ENCODE measurements at places on chromosomes 1 and 21.

- DNase-seq: no peak
These were observed 147.9 kb downstream of the LRRC40 start for GRCh38 chr1:70057500-70057899.

DNA sequence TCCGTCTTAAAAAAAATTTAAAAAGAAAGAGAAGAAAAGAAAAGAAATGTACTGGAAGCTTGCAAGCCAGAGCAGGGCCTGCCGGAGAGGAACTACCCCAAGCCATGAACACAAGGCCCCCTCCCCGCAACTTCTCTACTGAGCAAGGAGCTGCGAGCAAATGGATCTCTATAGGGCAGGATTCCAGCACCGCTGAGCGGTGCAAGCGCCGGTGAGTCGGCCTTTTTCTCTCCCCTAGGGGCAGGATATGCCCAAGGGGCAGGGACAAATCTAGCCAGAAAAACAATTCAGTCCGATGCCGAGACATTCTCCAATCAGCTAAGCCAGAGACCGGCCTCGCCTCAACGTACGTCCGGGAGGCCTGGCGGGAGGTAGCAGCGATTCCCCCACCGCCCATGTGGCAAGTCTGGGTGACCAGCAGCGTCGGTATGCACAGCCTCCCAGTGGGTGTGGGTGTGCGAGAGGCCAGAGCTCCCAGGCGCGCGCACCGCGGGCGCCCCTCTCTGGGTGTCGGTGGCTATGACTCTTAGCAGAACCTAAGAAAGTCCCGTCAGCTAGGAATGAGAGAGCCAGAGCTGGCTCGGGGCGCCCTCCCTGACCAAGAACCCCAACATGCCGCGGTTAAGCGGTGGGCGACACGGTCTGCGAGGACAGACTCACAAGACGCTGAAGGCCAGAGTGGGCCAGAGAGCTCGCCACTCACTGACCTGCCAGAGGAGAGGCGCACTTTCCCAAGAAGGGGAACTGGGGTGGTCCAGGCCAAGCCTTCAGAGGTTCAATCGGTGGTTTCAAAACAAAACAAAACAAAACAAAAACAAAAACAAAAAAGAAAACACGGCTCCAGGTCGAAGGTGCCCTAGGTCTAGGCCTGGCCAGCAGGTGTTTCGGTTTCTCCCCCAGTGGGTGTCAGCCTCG, 1.9 kb downstream of the CSMD2 start:
- DNase-seq: no peak

GRCh38 chr1:43434256-43434655, 19.5 kb downstream of the HYI start:
- DNase-seq: no peak

- DNase-seq: no peak
These were observed 129.0 kb upstream of the TMPRSS2 start for GRCh38 chr21:41636636-41637630.

- peak; percentile 9 for DNase-seq
These were observed 28.5 kb downstream of the PODN start for GRCh38 chr1:53090227-53091147.

DNA sequence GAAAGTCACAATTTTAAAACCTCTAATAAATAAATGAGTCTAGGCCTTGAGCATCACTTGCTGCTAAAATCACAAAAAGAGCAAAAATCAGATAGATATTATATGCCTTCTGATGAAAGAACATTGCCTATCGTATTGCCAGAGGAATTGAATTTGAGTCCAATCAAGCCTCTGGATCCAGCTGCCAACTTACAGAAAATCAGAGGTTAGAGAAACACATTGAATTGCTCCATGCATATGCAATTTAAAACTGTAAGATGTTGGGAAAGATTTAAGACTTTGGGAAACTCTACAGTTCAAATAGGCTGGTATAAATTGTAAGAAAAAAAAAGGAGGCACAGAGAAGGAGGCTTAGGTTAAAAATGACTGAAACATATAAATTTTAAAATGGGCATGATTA, 93.5 kb downstream of the TM2D1 start:
- no peak for DNase-seq

DNA sequence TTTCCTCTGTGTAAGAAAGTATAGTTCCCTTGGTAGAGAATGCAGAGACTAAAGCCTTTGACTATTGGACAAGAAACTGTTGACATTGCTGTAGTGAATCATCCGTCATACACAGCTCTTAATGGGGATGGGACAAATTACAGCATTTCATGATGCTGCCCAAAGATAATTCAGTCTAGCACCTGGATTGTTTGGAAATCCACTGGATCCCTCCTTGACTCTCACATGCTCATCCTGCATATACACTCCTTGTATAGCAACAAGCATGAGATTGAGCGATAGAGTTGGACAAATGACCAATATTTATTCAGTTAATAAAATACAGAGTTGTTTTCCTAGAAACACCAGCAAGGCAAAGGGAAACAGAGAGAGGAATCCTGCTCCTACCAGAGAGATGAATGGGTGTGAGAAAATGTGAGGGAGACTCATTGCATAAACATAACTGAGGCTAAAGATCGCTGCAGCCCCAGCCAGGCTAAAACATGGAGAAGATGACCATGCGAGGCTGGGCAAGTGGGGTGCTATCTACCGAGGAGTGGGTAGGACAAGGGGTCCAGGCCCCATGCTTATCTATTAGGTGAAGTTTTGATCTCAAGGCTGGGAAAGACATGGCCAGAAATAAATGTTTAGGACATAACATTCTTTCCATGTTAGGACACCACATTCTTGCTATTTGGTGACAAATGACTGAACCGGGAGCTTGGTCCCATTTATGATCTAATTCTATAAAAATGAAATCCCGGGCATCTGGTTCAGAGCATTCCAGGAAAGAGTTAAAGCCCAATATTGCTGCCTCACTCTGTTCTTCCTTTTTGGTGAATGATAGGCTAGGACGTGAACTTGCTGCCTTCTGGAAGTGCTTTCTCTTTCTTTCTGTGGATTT, 153.2 kb downstream of the TGFB2 start:
- no peak for DNase-seq

DNA sequence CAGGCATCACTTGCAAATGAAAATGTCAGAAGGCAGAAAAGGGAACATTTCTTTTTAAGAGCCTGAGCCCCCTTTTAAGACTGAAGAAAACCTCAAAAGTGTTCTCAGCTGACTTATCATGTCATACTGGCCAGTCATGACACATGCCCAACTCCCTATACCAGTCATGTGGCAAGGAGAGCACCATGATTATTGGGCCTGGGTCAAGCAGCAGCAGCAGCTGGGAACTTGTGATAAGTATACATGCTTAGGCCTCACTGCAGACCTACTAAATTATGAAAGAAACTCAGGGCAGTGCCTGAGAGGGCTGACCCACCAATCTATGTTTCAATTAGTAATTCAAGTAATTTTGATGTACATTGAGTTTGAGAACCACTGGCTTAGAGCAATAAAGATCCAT, 8.6 kb downstream of the RO60 start:
- DNase-seq: no peak

Data from CD4-positive, alpha-beta T cell treated with Interleukin-4 for 4 hours (primary cell).